ENCODE measurements at places on chromosomes 7 and 10.

DNA sequence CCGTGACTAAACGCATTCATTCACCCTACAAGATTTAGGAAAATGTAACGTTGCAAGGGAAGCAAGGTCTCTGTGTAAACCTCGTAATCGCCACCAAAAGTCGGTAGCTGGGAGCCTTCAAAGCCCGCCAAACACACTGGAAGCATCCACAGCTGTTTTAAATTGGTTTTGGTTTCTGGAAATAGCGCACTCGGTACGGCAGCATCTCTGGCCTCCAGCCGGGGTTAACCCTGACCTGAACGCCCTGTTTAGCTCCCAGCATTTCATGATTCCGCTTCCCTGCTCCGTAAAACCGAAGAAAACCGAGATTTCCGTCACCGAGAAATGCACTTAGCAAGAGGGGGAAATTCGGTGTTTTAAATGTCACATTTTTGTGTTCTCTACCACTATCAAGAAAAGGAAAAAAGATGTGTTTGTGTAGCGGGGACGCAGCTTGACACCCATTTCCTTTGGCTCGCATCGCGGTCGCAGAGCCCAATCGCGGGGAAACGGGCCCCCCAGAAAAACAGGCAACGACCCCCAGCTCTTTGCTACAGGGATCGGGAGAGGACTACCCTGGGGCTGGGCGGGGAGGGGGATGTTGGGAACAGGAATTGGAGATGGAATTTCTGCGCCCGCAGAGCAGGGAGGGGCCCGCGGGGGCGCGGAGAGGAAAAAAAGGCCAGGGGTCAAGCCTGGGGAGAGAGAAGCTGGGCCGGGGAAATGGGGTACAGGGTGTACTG, 646 bp downstream of the SGCE start:
- DNase-seq = no peak

DNA sequence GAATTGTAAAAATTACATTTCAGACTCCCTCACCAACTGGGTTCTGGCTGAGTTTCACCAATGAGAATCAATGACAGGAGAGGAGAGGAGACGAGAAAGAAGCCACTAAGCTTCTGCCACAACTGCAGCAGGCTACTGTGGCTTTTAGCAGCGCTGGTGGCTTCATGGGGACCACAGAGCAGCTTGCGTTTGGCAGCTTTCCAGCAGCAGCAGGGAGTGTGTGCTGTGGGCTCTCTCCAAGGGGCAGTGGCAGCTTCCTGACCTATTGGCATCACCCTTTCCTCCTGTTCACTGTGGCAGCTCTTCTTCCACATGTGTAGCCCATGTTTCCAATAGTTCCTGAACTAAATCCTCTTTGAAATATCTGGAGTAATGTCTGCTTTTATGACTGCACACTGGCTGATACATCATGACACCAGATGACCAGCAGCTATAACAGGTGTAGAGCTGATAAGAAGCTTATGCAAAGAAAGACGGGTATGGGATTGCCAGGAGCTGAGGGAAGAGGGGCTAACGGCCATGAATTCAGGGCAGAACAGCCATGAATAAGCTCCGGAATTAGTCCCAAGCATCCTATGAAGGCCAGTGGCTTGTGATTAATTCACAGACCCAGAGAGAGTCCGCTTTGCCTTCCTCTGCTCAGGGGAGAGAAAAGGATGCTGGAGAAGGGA, 46.8 kb downstream of the KCNH2 start:
- no peak for DNase-seq

- no peak for DNase-seq
Observed at GRCh38 chr10:44879531-44879899, 31.6 kb upstream of the TMEM72 start.

DNA sequence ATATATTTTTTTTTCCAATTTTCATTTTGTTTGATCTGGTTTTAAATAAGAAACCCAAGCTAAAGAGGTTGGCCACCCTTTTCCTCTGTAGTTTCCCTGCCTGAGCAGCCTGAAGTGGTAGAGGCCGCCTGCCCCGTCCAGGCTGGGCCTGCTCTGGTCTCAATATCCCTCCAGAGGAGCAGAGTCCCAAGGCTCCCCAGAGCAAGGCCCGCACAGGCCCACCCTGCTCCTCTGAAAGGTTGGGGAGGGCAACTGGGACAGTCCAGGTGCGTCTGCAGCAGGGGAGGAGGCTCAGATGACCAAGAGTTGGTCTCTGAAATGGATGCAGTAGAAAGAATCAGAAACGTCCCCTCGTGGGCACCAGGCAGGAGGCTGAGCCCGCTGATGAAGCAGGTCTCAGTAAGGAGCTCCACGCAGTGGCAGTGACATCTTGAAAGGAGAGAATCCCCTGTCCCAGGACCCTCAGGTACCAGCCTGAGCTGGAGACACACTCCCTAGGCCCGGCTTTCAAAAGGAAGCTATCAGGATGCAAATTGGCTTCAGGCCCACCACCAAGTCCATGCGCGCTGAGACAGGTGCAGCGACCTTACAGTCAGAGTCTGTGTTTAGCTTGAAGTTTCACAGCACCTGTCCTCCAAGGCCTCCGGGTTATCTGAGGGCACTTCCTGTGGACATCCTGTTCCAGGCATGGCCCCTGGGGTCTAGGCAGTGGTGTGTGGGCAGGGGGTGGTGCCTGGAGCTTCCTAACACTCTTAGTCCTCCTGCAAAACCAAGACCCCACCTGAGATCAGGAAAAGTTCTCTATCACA, 37.7 kb downstream of the EN2 start:
- no peak for DNase-seq

GRCh38 chr10:61608255-61609033, 54.3 kb upstream of the CABCOCO1 start:
- DNase-seq = no peak

- DNase-seq = no peak
Observed at GRCh38 chr7:139588632-139589031, 65.1 kb downstream of the CLEC2L start.

DNA sequence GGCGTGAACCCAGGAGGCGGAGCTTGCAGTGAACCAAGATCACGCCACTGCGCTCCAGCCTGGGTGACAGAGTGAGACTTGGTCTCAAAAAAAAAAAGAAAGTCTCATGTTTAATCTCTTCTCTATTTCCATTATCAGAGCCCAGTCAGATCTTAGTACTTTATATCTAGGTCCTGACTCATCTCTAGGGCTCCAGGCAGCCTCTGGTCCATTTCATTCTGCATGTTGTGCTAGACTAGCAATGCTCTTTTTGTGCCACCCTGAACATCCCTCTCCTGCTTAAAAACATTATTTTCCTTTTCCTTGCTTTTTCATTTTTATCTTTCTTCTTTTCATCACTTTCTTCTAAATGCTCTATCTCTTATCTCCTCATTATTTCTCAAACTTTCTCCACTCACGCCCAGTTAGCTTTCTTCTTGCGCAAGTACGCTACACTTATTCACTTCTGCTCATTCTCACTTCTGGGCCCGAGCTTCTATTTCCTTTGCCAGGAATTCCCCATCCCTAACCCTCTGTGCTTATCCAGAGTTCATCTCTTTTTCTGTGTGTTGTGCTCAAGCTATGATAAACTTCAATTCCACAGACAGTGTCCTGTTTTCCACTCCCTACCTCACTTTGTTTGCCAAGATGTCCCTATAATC, 63.9 kb downstream of the BTAF1 start:
- DNase-seq = no peak

- no peak for DNase-seq
Observed at GRCh38 chr7:91949221-91950009, 8.8 kb downstream of the AKAP9 start.

DNA sequence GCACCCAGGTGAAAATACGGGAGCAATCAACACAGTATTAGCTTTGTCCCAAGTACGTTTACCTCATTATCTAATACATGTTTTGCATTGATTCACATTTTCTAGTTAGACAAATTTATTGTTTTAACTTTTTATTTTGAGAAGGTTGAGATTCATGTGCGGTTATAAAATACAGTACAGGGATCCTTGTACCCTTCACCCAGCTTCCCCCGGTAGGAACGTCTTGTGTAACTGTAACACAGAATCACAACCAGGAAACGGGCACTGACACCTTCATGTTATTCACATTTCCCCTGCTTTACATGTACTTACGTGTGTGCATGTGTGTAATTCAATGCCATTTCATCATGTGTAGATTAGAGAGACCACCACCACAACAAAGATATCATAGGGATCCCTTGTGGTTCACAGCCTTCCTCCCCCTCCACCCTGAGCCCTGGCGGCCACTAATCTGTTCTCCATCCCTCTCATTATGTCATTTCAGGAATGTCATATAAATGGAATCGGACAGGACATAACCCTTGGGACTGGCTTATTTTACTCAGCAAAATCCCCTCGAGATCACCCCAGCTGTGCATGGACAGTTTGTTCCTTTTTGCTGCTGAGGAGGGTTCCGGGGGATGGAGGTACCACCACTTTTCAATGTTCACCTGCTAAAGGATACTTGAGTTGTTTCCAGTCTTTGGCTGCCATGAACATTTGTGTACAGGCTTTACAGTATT, 46.5 kb upstream of the C10orf71 start:
- no peak for DNase-seq

- no peak for DNase-seq
Observed at GRCh38 chr10:64346389-64346788, 825.2 kb downstream of the REEP3 start.

- DNase-seq = no peak
Observed at GRCh38 chr7:73573276-73573675, 5.1 kb downstream of the TBL2 start.

DNA sequence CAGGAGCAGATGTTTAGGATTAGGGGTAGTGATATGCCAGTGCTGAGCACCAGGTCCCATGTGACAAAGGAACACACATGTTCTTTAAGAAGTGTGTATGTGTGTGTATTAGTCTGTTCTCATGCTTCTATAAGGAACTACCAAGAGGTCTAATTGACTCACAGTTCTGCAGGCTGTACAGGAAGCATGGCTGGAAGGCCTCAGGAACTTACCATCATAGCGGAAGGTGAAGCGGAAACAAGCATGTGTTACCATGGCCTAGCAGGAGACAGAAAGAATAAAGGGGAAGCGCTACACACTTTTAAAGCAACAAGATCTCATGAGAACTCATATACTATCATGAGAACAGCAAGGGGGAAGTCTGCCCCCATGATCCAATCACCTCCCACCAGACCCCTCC, 22.8 kb upstream of the PDZD8 start:
- DNase-seq = no peak

DNA sequence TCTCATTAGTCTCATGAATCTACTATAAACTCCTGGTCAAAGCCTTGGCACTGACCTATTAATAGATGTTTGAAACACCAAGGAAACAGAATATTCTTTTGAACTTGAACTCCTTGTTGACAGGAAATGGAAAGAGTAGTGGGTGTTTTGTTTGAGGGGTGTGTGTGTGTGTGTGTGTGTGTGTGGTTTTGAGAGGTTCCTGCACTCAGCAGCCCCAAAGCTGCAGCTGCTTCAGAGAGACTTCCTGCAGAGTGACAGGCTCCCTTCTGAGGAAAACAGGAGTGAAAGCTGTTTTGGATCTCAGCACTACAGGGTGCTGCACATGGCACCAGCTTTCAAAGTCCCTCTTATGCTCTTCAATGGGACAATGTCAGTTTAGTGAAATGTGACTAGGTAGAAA, 546.5 kb upstream of the STEAP1 start:
- no peak for DNase-seq

DNA sequence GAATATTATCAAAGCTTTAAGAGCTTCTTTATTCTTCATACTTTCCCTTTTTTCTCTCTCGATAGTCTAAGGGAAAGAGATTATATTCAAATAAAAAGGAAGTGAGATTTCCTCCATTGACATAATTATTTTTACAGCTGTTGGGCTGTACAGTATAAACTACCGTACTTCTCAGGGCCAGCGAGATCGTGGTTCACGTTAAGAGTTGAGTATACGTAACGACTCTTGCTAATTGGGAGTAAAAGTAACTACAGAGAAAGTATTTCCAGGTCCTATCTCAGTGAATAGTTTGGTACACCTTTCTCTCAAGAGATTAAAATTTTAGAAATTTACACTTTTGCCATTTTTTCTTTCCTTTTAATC, 57.8 kb downstream of the INPP5F start:
- no peak for DNase-seq

Measured in upper lobe of right lung (tissue), 1 donor.